Stimulated activated CD4-positive, alpha-beta T cell treated with anti-CD3 and anti-CD28 coated beads, Interleukin-12 subunit alpha, Interleukin-12 subunit beta, amount 100 ng/mL, for 24 hours (primary cell): ENCODE measurements at places on chromosomes 6 and 20.

DNA sequence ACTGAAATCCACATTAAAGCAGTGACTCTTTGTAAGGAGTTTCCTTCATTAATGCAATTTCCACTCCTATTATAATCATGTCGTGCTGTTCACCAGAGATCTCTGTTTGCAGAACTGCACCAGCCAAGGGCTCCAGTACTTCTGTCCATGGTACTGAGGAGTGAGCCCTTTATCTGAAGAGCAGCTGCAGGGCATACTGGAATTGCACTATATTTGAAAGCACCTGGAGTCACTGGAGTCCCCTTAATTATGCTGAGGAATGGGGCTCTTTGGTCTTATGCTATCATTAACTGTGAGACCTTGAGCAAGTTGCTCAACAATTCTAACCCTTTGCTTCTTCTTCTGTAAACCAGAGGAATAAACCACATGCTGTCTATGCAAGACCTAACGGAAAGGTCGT, 61.7 kb upstream of the NUP153 start:
- no peak for DNase-seq

DNA sequence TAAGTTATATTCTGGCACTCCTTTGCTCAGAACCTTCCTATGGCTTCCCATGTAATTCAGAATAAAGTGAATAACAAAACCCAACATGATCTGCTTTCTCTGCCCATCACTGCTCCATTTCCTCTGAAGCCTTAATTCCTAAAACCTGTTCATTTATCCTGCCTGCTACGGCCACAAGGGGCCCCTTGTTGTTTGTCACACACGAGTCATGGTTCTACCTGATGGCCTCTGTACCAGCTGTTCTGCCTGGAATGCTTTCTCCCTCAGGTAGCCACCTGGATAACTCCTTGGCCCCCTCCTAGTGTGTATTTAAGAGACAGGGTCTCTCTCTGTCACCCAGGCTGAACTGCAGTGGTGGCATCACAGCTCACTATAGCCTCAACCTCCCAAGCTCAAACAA, 26.8 kb downstream of the ERGIC3 start:
- no peak for DNase-seq

DNA sequence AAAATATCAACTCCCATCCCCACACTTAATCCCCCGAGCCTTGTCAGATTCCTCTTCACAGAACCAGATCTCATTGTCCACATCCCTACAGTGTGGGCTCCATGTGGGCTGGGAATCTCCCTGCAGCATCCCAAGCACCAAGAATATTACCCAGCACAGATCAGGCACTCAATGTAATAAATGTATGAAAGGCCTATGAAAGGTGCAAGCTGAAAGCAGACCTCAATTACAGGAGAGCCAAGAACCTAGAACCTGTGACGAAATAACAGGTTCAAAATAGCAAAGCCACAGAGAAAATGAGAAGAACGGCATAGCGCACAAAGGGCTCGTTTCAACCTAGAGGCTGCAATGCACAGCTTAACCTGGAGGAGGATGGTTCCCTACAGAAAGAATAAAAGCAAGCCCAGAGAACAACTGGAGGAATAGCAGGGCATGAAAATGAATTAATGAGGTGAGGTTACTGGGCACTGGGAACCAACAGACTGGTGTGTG, 3.1 kb downstream of the SLC23A2 start:
- no peak for DNase-seq

GRCh38 chr6:101015541-101015940, 134.4 kb upstream of the ASCC3 start:
- DNase-seq, result no peak

GRCh38 chr6:15551798-15552197, 111.0 kb downstream of the DTNBP1 start:
- DNase-seq, result no peak

DNA sequence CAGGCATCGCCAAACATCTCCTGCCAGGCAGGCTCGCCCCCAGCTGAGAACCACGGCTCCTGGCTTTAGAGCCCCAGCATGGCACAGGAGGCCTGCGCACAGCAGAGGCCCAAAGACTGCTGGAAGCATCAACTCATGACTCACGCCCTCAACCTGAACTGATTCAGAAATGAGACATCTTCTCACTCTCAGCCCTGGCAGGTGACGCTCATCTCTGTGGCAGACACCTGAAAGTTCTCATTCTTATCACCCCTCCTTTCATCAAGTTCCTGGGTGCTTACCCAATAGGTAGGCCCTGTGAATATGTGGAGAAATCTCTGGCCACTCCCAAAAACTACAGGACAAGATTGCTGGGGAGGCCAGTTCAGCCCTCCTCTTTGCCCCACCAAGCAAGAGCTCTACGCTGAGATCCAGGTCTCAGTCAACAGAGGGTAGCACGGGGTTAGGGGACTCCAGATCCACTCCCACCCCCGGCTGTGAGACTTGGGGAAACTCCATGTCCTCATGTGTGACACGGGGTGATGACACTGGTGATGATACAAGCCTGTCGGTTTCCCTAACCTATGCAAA, 11.3 kb downstream of the NFATC2 start:
- peak; percentile 64 for DNase-seq

DNA sequence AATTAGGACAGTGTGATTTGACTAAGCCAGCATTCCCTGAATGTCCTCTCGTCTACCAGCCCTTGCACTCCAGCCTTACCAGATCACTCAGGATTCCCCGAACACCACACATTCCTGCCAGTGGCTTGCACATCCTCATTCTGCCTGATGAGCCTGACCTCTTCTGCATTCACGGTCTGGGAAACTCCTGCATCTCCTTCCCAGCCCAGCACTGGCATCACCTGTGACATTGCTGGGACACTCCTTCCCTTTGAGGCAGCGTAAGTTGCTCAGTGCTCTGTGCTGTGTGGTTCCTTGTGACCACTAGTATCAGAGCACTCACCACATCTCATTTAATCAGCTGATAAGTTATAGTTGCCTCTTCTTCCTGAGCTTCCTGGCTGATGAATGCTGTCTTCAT, 17.3 kb downstream of the NCOA7 start:
- no peak for DNase-seq

- no peak for DNase-seq
Observed at GRCh38 chr6:109701774-109702173, 10.7 kb downstream of the FIG4 start.

- no peak for DNase-seq
Observed at GRCh38 chr6:2725999-2726567, 24.6 kb downstream of the MYLK4 start.

DNA sequence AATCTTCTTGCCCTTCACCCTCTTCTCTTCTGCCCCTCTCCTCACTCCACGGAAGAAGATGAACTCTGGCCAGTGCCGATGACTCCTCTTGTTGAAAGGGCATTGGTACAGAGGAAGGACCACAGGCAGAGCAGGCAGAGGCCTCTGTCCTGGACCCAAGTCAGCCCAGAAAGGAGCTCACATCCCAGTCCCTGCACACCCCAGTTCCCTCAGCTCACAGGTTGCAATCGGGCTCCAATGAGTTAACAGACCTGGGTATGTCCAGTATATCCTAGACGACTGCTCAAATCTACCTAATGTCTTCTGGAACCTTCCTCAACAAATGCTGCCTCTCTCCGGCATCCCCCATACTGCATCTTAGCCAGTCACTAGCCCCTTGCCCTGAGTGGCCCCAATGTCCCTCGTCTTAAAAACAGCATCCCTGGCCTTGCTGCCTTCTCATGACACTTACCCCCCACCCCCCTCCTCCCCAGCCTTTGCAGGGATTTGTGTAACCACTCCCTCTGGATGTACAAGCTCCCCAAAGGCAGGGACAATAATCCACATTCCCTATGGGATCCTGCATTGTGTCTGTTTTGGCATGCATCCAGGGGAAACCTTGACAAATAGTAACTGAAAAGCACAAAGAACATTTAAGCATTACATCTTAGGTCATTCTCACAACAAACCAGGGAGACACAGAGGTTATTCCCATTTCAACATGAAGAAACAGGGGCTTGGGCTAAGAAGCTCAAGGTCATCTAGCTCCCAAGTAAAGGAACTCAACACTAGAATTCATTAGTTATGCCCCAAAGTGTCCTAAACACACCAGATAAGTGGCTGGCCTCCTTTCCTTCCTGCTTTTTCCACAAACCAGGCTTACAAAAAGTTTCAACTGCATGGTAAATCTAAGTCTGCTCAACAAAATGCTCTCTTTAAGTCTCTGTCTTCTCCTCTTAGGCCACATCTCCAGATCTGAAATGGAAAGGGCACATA, 45.1 kb downstream of the TRERF1 start:
- no peak for DNase-seq

DNA sequence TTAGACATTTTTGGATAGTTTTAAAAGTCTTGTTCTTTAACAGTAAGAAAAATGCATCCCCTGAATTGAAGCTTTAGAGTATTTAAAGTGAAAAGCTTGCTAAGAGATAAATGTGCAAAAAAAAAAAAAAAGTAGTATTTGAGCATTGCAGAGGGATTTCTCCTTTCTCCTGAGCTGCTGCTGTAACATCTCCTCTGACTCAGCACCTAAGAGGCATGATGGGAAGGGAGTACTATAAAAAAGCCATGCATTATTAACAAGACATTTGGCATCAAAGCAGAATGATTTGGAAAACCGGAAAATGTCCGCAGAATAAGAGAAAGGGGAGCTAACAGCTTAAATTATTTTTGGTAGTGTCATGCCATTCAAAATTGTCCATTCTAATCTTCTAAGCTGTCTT, 27.9 kb downstream of the B4GALT5 start:
- no peak for DNase-seq

DNA sequence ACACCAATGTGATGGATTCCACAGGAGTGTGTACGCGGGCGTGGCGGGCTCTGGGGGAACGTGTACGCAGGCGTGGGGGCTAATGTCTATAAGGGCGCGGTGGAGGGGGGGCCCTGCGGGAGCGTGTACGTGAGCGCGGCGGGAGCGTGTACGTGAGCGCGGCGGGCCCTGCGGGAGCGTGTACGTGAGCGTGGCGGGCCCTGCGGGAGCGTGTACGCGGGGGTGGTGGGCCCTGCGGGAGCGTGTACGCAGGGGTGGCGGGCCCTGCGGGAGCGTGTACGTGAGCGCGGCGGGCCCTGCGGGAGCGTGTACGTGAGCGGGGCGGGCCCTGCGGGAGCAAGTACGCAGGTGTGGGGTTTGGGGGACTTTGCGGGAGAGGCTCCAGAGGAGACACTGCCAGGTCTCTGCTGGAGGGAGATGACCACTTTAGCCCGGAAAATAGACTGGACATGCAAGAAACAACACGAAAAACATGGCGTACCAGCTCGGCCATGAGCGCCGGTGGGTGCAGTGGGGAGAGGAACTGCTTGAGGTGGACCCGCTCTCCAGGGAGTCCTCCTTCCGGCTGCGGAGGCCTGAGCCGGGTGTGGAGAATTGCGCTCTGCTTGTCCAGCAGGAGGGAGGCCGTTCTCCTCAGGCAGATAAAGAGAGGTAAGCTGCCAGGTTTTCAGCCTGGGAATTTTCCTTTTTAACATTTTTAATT, 27.8 kb upstream of the SMOC2 start:
- DNase-seq, result no peak

GRCh38 chr6:80553071-80553740, 446.7 kb downstream of the BCKDHB start:
- DNase-seq, result no peak

- DNase-seq, result no peak
Observed at GRCh38 chr6:131023834-131024504, 39.1 kb downstream of the EPB41L2 start.

- no peak for DNase-seq
Observed at GRCh38 chr6:33817489-33817888, 13.7 kb upstream of the MLN start.

GRCh38 chr20:13648291-13649228, 9.8 kb upstream of the TASP1 start:
- DNase-seq, result no peak

GRCh38 chr6:160260367-160260766, 1.7 kb upstream of the SLC22A2 start:
- no peak for DNase-seq

GRCh38 chr6:111842891-111843290, 30.4 kb downstream of the FYN start:
- DNase-seq, result no peak

DNA sequence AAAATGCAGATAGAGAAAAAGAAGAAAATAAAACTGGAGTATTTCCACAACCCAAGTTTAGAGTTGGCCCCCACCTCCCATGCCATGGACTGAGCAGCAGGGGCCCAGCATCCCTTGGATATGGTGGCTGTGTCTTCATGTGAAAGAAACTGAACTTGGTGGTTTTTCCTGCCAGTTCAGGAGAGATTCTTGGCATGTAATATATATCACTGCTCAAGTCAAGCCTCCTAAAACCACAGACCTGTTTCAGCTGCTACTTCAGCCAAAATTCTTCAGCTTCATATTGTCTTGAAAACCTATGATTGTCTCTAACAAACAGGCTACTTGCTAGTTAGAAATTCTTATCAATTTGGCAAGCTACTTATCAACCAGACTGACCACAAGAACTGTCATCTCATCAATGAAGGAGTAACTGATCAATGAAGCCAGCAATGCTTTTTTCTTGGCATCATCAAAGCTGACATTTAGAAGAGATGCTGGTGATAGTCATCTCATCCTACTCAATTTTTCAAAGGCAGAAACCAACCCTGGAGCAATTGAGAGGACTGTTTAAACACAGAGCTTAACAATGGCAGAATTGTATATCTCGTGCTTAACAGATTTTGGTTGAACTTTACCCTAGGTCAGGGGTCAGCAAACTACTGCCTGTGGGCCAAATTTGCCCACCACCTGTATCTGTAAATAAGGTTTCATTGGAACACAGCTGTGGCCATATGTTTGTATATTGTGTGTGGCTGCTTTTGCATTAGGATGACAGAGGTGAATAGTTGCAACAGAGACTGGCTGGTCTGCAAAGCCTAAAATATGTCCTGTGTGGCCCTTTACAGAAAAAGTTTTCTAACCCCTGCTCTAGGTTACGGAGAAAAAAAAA, 10.4 kb upstream of the NOL7 start:
- DNase-seq, result no peak

DNA sequence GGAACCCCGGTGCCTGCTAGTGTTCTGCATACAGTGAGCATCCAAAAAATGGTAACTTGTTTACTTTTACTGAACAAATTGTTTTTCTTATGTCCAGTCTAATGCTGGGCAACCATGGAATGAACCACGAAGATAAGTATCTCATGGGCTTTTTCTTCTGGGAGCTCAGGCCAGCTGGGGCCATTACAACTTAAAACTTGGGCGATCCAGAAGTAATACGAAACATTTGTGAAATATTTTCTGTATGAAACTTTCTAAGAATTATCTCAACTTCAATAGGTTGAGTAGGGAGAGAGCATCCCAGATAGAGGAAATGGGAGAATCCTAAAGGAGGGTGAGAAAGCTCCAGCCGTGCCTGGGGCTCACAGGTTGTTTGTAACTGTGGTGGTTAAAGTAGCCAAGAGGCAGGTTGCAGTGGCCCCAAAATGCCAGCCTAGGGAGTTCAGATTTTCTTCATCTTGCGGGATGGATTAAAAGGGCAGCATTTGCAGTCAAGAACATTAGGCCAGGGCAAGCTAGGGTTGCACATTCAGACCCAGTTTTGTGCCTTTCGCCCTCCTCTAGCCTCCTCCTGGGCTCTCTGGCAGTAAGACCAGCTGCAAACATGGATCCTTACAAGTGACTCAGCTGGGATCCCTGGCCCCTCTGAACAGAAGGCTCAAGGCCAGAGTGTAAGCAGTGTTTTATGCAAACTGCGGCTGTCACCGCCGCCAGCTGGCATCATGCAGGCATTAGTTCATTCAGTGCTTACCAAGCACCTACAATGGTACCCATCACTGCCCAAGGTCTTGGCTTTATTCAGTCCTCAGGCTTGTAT, 41.5 kb downstream of the ELMO2 start:
- no peak for DNase-seq

- no peak for DNase-seq
Observed at GRCh38 chr6:63245909-63246308, 34.6 kb downstream of the FKBP1C start.

- DNase-seq, result no peak
Observed at GRCh38 chr20:1397710-1398109, 4.9 kb upstream of the FKBP1A start.

- DNase-seq, result no peak
Observed at GRCh38 chr6:157101166-157101565, 222.2 kb downstream of the TMEM242 start.
